ENCODE measurements at places on chromosomes 7 and 10. TPM values are rescaled to one million over a fixed set of nuclear protein-coding genes. Genes with fewer than 3 reads are reported as not detected.

Gene HOXA3
- total RNA-seq: 6.8 TPM

Gene FEZF1
- not detected for total RNA-seq

Gene PON1
- not detected for total RNA-seq

Gene ASB15
- not detected for total RNA-seq

Gene SMKR1
- not detected for total RNA-seq

Gene MAGI2
- total RNA-seq: 16.0 TPM

Gene GDF10
- total RNA-seq: not detected

Gene MCM10
- total RNA-seq: 0.89 TPM

Gene VAX1
- total RNA-seq: not detected

Gene CUEDC2
- 49.1 TPM for total RNA-seq

Gene CUBN
- 4.8 TPM for total RNA-seq

Gene PRLHR
- total RNA-seq: not detected

Gene LOXL4
- 240 TPM for total RNA-seq

Gene CPED1
- total RNA-seq: 12.8 TPM

Gene SYT15
- 0.59 TPM for total RNA-seq

Gene CALML5
- total RNA-seq: not detected

Gene IQCE
- 6.8 TPM for total RNA-seq

Gene VSTM4
- 1.6 TPM for total RNA-seq

Gene OR13A1
- total RNA-seq: not detected

Gene RBM28
- 19.0 TPM for total RNA-seq

Gene TMEM213
- total RNA-seq: not detected

Gene GLI3
- total RNA-seq: 7.2 TPM

Gene SERPINE1
- 2,093 TPM for total RNA-seq

Gene DUSP5
- 0.89 TPM for total RNA-seq

Gene SEMA3D
- 6.8 TPM for total RNA-seq

Gene RP9
- total RNA-seq: 6.5 TPM

Gene GPC2
- 6.0 TPM for total RNA-seq

Gene CDNF
- 0.51 TPM for total RNA-seq

Gene ATOH7
- not detected for total RNA-seq

Gene ELOVL3
- 2.4 TPM for total RNA-seq

Gene MRLN
- total RNA-seq: not detected

Gene DPCD
- total RNA-seq: 44.2 TPM

Gene RINT1
- total RNA-seq: 15.4 TPM

Gene SPDYE5
- total RNA-seq: not detected

Gene HOXA11
- total RNA-seq: 13.2 TPM

Gene PRR15
- total RNA-seq: 1.2 TPM

Gene GNG11
- total RNA-seq: 26.1 TPM

Gene NODAL
- total RNA-seq: not detected

Gene OPN1SW
- total RNA-seq: not detected

Gene OR6V1
- total RNA-seq: not detected

Gene SPDYE16
- total RNA-seq: not detected

Gene TMEM184A
- total RNA-seq: not detected

Gene ANXA8L1
- 2.9 TPM for total RNA-seq

Gene PNLIPRP3
- total RNA-seq: not detected

Gene FOXI2
- not detected for total RNA-seq

Gene LBX1
- total RNA-seq: not detected

Gene CYP3A7
- total RNA-seq: 0.30 TPM

Gene KEL
- total RNA-seq: not detected

Gene PIP4K2A
- 29.4 TPM for total RNA-seq

Gene TMEM120A
- total RNA-seq: 16.3 TPM

Gene HDAC9
- total RNA-seq: 3.3 TPM

Gene CLDN15
- total RNA-seq: 2.9 TPM

Gene SEMA4G
- 1.2 TPM for total RNA-seq
